ENCODE measurements at places on chromosomes 2 and 18. TPM values are rescaled to one million over a fixed set of nuclear protein-coding genes. Genes with fewer than 3 reads are reported as not detected.

- no peak overlapping the region for H3K4me3 ChIP-seq
- H3K27ac ChIP-seq = no peak overlapping the region
- no peak for DNase-seq
Measured at GRCh38 chr2:216897561-216898203, 37.8 kb upstream of the TNP1 start.

- H3K4me3 ChIP-seq = no peak overlapping the region
- no peaks in the 10 kb centered on the region for H3K36me3 ChIP-seq
- H3K4me1 ChIP-seq = peaks cover 84% of the 10 kb centered on the region
- no peak for DNase-seq
Measured at GRCh38 chr2:240447331-240447730, 11.9 kb downstream of the GPC1 start.

- H3K4me1 ChIP-seq = no peaks in the 10 kb centered on the region
- no peak overlapping the region for H3K4me3 ChIP-seq
Measured at GRCh38 chr2:26683583-26683982, 8.9 kb upstream of the KCNK3 start.

The ARHGEF33 gene
- total RNA-seq = 0.74 TPM
